ENCODE measurements at places on chromosomes 5 and 9. TPM values are rescaled to one million over a fixed set of nuclear protein-coding genes. Genes with fewer than 3 reads are reported as not detected.

GRCh38 chr5:100647461-100648230, 112.5 kb downstream of the FAM174A start:
- DNase-seq: peak; percentile 53

The NR2F1 gene
- 266 TPM for polyA plus RNA-seq

The COL5A1 gene
- polyA plus RNA-seq: 100 TPM

The PRR16 gene
- 4.8 TPM for polyA plus RNA-seq

DNA sequence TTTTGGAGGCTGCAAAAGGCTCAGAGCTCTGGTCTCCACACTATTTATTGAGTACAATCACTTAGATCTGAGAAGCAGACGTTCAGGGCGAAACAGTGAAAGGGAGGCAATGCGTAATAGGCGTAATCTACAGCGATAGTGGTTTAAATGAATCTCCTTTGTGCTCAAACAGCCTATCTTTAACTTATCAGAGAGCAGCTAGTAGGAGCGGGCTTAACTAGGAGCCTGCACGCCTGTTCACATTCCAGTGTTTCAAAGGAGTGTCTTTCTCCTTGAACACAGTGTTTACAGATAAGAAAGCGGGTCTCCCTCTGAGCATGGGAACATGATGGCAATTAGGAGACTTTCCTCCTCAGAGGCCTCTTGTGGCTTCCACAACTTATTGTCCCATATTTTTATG, 49.4 kb downstream of the AP3B1 start:
- DNase-seq: no peak

- no peak for DNase-seq
These were observed 67.8 kb downstream of the AK8 start for GRCh38 chr9:132810314-132810713.

DNA sequence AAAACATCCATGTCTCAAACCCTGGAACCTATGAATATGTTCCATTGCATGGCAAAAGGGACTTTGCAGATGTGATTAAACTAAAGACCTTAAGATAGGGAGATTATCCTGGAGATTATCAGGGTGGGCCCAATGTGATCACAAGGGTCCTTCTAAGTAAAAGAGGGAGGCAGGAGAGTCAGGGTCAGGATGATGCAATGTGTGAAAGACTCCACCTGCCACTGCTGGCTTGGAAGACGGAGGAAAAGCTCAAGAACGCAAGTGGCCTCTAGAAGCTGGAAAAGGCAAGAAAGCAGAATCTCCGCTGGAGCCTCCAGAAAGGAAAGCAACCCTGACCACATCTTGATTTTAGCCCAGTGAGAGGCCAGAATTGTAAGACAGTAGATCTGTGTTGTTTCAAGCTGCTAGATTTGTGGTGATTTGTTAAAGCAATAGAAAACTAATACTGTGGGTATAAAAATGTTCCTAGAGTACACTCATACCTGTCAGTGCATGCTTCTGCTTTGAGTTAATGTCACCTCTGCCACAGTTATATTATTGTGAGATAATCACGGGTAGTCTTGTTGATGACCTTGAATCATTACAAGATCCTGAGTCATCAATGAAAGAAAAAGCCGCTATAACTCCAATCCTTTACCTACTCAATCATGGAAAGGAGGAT, 93.5 kb upstream of the TNPO1 start:
- DNase-seq: no peak

The TMEM250 gene
- polyA plus RNA-seq: 23.5 TPM

GRCh38 chr5:135384898-135385297, 14.1 kb downstream of the MACROH2A1 start:
- no peak for DNase-seq

The ABCA1 gene
- polyA plus RNA-seq: 10.8 TPM

The PCAT7 gene
- 0.41 TPM for polyA plus RNA-seq

The SPATA31E1 gene
- polyA plus RNA-seq: 0.01 TPM

DNA sequence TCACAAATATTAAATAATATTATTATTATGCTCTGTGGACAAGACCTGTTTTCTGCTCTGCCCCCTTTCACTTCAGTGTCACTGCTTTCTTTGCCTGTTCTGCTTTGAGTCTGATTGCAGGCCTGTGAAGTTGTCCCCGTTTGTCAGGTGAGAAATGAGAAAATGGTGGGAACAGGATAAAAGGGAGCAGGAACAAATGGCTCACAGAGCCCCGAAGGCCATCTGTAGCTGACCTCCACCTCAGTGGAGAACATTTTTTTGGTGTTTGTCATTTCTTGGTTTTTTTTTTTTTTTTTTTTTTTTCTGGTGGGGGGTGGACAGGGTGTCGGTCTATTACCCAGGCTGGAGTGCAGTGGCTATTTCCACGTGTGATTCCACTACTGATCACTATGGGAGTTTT, 13.2 kb upstream of the S100Z start:
- DNase-seq: no peak

The DOK3 gene
- 3.6 TPM for polyA plus RNA-seq

DNA sequence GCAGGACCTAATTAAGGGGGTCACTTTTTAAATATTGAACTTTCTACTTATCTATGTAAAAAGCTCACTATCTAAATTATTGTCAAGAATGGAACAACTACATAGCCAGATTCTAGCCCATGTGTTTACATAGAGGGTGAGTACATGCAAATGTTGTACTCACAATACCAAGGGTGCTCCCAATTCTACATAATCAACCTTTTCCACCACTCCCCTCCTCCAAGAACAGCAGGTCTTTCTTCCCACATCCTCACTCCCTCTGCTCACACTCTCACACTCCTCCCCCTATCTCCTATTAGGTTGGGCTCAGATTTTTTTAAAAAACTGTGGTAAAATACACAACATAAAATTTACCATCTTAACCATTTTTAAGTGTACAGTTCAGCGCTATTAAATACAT, 325.4 kb downstream of the ARL15 start:
- DNase-seq: no peak

DNA sequence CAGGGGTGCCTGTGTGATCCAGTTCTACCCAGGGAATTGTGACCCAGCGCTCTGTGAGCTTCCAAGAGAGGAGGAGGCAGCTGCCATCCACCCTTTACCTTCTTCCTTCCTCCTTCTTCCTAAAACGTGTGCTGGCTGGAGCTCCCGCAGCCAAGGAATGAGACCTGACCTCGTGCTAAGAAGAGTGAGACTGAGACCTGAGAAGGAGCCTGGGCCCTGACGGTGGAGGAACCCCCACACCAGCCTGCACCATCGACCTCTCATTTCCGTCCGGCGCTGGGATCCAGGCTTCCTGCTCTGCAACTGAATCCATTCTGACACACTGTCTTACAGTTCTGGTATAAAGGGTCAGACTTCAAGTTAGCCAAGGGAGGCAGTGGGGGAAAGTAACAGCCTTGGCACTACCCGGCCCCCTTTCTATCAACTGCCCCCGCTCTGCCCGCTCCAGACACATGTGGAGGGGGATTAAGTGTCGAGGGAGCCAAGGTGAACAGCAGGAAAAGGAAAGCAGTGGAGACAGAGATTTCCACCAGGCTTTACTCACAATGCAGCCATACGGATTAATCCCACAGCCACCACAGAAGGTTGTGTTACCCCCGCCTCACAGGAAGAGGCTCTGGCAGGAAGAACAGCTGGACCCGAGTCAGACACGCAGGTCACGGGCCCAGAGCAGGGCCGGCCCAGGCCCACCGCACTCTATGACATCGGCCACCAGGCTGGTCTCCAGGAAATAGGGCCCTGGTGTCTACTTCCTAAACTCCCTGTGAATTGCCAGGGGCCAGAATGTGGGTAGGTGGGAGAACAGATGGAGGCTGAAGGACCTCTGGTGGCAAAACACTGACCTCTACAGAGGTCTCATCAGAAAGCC, 15.8 kb downstream of the MGAT1 start:
- no peak for DNase-seq

DNA sequence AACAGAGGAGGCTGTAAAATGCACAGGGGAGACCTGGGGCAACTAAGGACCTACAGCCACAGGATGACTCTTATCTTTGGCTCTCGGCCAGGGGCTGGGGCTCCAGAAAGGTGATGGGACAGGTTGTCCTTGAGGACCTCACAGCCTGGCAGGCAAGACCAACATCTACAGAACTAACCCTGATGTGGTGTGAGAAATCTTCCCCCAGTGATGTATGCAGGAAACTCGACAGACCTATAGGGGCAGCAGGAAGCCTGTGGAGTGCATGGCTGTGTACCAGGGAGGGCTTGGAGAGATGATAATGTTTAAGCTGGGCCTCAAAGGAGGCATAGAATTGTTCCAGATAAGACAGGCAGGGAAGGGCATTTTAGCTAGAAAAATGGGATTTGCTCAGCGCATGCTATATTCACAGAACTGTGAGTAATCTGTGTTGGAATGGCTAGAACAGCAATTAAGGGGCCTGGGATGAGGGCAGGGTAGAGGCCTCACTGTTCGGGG, 68.5 kb upstream of the SLC25A51 start:
- no peak for DNase-seq

DNA sequence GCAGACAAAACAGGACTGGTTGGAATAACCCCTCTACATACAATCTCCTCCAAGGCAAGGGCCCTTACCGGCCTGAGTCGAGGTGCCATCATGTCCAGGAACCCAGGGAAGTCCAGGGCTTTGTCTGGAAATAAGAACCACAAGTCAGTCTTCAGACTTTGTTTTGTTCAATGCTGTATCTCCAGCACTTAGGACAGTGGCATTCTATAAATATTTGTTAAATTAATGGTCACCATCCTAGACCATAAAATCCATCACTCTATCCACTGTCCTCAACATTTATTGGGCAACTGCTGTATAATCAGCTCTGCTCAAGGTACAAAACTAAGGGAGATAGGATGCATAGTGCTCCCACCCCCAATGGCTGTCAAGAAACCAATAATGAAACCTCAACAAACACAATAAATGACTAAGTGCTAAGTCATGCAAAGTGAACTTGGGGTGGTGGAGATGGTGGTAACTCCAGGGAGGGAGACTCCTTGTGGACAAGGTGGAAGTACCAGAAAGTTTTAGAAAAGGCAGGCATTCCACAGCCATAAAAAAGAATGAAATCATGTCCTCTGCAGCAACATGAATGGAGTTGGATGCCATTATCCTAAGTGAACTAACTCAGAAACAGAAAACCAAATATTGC, 5.0 kb downstream of the RELL2 start:
- DNase-seq: no peak

GRCh38 chr5:34923694-34924461, 5.5 kb upstream of the DNAJC21 start:
- DNase-seq: no peak

DNA sequence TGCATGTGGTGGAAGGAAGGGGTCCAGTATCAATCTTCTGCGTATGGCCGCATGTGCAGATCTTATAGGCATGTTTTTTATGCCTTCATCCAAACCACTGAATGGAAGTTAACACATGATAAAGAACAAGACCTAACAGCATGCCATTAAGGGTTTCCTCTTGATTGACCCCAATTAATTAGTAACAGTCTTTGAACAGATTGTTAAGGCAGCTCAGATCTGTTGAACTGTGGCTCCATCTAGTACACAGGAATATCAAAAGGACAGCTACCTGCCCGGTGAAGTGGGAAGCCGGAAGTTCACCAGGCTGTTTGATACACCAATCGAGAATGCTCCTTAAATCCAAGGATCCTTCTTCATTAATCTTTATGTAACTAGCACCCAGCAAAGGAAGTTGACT, 159.9 kb upstream of the ADAMTS16 start:
- no peak for DNase-seq

- DNase-seq: no peak
These were observed 311.8 kb downstream of the DNAH5 start for GRCh38 chr5:13632676-13633075.

DNA sequence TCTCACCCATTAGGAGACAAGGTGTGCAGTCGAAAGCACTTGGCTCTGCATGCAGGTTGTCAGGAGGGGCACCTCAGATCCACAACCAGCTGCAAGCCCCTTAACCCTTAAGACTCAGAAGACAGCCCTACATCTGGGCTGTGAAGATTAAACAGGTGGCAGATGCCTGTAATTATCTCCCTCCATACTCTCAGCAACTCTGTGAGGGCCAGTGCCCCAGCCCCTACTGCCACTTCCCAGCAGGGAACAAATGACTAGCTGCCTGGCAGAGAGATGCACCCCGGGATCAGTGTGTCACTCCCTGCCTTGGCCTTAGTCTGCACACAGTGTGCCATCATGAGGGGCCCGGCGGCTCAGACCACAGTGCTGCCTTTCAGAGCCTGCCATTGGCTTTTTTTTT, 42.0 kb downstream of the CRB2 start:
- no peak for DNase-seq

GRCh38 chr5:88860501-88860900, 22.5 kb downstream of the MEF2C start:
- DNase-seq: no peak

The TNFAIP8 gene
- 27.8 TPM for polyA plus RNA-seq

DNA sequence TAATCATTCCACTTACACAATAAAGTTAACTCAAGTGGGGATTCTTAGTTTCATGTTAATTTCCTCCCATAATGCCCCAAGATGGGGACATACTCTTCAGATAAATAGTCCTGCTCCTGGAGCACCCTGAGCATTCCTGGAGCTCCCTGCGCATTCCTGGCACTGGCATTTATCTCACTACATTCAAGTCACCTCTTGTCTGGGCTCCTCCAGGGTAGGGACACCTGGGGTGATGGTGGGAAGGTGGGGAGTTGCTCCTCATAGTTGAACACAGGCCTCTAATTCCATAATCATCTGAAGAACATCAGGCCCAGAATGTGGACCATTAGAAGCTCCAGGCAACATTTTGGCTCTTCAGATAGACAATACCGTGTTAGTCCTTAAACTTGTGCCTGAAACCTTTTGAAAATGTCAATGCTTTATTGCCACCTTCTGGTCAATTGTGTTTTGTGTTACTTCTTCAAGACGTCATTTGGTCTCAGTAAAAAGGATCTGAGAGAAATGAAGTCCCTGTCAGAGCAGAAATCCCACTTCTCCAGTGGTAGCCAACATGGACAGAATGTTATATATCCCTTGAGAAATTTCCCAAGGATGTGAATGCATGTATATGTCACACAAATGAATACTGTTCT, 14.2 kb upstream of the AGGF1 start:
- peak; percentile 25 for DNase-seq

The MEIKIN gene
- polyA plus RNA-seq: not detected

Data from right renal pelvis (tissue), 4 donors.